RWPE2 (cell line): ENCODE measurements at places on chromosomes 11 and 22.

GRCh38 chr11:117626576-117626975 is 170.4 kb downstream of the DSCAML1 start:
- no peak for DNase-seq

- no peak for DNase-seq
Observed at GRCh38 chr22:24483976-24484545, 11.1 kb upstream of the UPB1 start.

DNA sequence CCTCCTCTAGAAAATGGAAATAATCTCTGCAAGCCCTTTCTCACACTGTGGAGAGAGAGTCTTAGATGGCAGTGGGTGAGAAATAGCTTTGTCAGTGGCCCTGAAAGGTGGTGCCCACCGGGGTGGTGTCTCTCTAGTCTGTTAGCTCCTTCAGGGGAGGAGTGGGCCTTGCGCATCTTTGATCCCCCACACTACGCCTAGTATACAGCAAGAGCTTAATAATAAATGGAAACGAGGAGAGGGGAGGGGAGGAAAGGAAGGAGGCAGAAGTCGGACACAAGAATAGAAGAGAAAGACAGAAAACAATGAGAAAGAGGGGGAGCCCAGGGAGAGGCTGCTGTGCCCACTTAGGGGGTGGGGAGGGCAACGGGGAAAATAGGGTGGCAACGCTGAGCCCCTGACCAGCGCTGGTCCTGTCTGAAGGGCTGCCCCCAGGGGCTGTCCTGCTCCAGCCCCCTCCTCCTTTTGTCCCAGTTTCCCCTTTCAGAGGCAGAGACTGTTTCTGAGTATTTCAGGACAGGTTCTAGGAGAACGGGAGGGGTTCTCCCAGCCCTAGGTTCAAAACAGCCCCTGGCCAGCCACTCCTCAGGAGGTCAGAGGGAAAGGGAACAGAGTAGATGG is 1.2 kb downstream of the ARRB1 start:
- no peak for DNase-seq

GRCh38 chr22:24333301-24333700 is 62.7 kb downstream of the SPECC1L start:
- DNase-seq, result no peak

GRCh38 chr11:95485115-95485900 is 254.3 kb upstream of the SESN3 start:
- no peak for DNase-seq

GRCh38 chr11:118870396-118871343 is 13.0 kb upstream of the CXCR5 start:
- no peak for DNase-seq

DNA sequence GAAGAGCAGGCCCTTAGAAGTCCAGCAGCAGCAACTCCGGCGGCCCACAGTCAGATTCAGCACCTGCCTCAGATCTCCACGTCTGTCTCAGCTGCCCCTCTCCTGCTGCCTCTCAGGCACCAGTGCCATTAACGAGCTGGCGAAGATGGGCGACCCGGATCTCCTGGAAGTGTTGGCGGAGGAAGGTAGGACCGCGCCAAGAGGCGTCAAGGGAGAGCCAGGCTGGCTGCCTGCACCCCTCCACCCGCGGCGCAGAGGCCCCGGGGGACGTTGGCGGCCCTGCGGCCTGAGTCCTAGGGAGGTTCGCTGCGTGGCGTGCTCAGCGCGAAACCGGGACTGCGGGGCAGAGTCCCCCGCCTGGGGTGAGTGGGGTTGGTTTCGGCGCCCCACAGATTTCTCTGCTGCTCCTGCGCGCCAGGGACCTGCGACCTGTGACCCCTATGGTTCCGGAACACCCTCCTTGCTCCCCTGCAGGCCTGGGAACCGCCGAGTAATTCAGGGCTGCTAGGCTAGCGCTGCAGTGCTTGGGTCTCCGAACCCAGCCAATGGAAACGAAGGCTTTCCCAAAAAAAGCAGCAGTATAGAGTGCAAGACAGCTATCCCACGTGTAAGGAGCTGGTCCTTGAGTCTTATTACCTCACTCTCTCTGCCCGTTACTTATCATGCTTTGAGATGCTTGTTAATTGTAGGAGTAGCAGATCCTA is 615 bp downstream of the ANO5 start:
- DNase-seq, result no peak

DNA sequence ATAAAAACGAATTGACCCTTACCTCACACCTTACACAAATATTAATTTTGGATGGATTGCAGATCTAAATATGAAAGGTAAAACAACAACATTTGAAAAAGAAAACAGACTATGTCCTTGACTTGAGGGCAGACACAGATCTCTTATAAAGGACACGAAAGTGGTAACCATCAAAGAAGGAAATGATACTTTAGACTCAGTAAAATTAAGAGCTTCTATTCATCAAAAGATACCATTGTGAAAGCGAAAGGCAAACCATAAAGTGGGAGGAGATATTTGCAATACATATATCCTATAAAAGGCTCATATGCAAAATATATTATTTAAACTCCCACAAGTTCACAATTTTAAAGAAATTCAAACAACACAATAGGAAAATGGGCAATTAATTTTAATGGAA is 5.0 kb downstream of the HEPACAM start:
- DNase-seq, result no peak

DNA sequence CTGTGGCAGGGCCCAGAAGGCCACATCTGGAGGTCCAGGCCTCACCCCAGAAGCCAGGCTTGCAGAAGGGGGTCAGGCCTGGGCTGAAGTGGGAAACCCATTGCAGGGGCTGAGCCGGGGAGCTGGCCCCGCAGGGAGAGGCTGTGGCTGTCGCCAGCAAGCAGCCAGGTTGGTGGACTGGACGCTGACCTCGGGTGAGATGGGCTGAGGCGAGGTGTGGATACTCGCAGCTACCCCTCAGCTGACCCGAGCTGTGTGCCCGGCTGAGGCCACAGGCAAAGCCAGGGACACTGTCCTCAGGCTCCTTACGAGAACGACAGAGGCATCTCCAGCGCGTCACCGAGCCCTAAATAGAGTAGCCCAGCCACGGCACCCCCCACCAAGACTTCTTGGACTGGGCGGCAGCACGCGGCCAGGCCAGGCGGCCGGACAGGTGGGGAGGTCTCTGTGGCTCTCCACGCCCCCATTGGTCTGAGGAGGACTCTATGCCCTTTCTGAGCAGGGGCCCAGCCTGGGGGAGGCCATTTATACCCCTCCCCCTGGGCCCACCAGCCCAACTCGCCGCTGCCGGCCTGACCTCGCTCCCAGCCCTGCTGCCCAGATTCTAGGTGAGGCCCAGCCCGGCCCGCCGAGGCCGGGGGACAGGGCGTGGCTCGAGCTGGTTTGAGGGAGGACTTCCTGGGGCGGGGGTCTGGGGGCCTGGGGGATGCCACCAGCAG is at the start of gene TNNI2:
Gene TNNI2 (plus strand): TSS at position 556 of the 719 bp plus-strand sequence. CDS start 716 bp downstream, outside the sequence.
- no peak for DNase-seq
